ENCODE measurements at places on chromosomes 1 and 21.

- no peak for DNase-seq
These were observed 46.2 kb downstream of the URB2 start for GRCh38 chr1:229672246-229672645.

DNA sequence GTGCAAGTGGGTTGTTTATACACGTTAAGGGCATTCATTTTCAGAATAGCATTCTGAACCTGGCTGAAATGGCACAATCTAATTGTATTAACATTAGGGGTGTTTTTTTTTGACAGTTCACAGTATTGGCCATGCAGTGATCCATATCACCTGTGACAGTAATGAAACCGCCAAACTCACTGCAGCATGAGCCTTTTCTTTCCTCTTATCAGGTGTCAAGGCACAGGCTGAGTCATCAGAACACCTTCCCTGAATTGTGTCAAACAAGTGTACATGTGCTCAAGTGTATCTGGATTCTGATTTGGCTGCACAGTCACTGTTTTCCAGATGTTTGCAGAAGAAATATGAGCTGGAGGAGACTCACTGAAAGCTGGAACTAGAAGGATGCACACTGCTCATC, 47.7 kb upstream of the C8B start:
- DNase-seq, result no peak

DNA sequence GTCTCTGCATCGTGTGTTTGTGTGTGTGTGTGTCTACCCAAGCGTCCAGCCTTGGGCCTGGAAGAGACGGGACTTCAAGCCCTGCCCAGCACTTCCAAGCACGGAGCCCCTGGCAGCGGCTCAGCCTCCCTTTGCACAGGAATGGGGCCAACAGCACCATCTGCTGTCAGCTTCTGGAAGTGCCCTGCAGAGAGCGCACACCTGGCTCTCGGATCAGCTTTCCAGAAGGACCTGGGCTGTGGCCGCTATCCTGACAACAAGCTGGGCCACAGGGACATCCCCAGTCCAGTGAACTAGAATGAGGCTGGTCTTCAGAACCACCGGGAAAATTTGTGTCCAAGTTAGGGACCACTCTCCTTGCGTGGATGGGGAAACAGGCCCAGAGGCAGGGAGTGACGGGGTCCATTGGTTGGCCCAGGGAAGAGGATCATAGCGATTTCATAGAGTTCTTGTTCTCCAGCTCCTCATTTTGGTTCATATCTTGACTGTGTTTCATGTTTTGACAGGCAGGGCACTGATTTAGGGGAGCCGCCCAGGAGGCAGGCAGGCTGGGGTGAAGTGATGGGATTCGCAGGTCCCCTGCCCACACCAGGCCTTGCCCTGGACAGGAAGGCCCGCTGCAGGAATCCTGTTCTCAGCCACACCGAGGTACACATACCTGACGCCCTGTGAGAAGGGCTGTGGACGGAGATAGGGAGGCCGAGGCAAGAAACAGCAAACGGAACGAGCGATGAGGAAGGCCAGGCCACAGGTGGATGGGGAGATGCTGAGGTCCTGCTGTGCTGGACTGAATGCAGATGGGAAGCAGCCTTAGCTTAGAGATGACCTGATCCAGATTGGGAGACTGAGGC, 38.4 kb downstream of the TAS1R2 start:
- DNase-seq, result peak; percentile 80

- no peak for DNase-seq
These were observed 57.6 kb downstream of the KIF1B start for GRCh38 chr1:10267921-10268320.

GRCh38 chr1:44543786-44544185, 130.5 kb downstream of the TMEM53 start:
- no peak for DNase-seq

Data from adrenal gland (tissue), 19 donors.